ENCODE measurements at places on chromosomes 3 and 15. TPM values are rescaled to one million over a fixed set of nuclear protein-coding genes. Genes with fewer than 3 reads are reported as not detected.

PATL2 gene
- total RNA-seq = 2.5 TPM

DNA sequence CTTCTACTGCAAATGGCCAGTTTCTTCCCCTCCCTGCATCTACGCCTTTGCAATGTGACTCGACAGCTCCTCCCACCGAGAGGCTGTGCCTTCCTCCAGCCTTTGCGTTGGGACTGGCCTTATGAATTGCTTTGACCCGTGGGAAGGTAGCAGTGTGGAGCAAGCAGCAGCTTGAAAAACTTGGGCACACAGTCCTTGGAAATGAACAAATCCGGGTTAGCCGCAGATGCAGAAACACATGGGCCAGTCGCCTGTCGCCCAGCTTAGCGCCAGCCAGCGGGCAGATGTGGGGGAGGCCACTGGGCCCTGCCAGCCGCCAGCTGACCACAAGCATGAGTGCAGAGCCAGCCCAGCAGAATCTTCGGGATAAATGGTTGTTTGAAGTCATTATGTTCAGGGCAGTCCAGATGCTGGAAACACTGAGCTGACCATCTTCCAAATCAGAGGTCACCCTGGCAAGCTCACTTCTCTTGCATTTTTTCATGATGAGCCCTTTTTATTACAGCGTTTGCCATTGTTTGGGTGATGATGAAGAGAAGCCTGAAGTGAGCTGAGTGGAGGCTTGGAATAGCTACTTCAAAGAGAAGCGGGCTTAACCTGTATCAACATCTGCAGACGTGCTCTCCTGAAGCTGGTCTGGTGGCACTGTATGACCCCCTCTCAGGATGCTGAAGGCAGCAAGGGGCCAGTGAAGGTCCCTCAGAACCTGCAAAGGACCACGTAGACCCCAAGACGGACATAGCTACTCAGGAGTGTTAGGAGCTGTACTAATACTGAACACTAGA is 9.8 kb downstream of the SELENOS start:
- peaks cover 38% of the 10 kb centered on the region for H3K4me1 ChIP-seq
- peak overlapping the region; percentile 49 for H3K27ac ChIP-seq
- peaks cover 17% of the 10 kb centered on the region for H3K36me3 ChIP-seq
- H3K27me3 ChIP-seq = no peaks in the 10 kb centered on the region

DNA sequence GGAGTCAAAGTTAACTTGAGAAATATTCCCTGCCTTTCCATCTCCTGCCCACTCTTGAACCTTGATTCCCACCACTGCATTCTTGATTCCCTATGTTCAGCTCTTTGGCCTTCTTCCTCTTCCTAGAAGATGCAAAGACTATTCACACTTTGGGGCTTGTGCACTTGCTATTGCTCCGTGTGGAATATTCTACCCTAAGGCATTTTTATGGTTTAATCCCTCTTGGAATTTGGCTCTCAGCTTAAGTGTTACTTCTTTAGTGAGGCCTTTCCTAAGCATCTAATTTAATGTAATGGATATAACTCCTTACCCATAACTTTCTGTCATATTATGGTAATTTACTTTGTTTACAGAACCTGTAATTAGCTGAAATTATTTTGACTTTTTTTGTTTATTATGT is 318.9 kb upstream of the COL8A1 start:
- H3K27ac ChIP-seq = no peak overlapping the region
- no peak overlapping the region for H3K4me3 ChIP-seq
- H3K4me1 ChIP-seq = no peaks in the 10 kb centered on the region
- H3K36me3 ChIP-seq = no peaks in the 10 kb centered on the region
- DNase-seq = no peak
- H3K27me3 ChIP-seq = no peaks in the 10 kb centered on the region

DNA sequence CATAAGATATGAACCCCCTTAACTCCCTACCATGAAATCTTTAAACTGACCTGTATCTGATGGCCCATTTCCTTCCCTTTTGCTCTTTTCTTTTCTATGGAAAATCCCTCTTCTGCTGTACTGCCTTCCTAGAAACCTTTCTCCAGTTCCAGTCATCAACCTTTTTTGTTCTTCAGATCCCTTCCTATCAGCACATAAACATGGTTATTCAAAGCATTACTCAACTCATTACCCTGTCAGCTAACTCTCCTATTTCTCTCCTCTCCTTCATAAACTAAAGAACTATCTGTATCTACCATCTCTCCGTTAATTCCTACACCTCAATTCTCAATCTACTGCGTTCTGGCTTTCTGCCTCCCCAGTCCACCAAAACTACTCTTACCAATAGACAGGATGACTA is 13.0 kb downstream of the TERC start:
- peaks cover 9% of the 10 kb centered on the region for H3K27me3 ChIP-seq
- no peaks in the 10 kb centered on the region for H3K4me1 ChIP-seq
- no peak overlapping the region for H3K27ac ChIP-seq
- no peaks in the 10 kb centered on the region for H3K36me3 ChIP-seq
- no peak for DNase-seq
- H3K4me3 ChIP-seq = no peak overlapping the region

- no peak for DNase-seq
- peaks cover 15% of the 10 kb centered on the region for H3K4me1 ChIP-seq
- no peak overlapping the region for H3K27ac ChIP-seq
- no peaks in the 10 kb centered on the region for H3K36me3 ChIP-seq
Observed at GRCh38 chr3:143330296-143330868, 210.8 kb downstream of the CHST2 start.

ZNF717 gene
- total RNA-seq = 6.8 TPM

- no peaks in the 10 kb centered on the region for H3K27me3 ChIP-seq
- peaks cover 64% of the 10 kb centered on the region for H3K4me1 ChIP-seq
- H3K36me3 ChIP-seq = peaks cover 7% of the 10 kb centered on the region
Observed at GRCh38 chr3:127820221-127820825, 2.0 kb downstream of the MGLL start.

HDC gene
- total RNA-seq = 0.30 TPM

GRCh38 chr15:64898406-64898805 is 13.3 kb upstream of the ANKDD1A start:
- no peaks in the 10 kb centered on the region for H3K36me3 ChIP-seq
- peaks cover 50% of the 10 kb centered on the region for H3K4me1 ChIP-seq
- H3K27me3 ChIP-seq = no peaks in the 10 kb centered on the region
- H3K4me3 ChIP-seq = no peak overlapping the region

- H3K27ac ChIP-seq = no peak overlapping the region
- no peak overlapping the region for H3K4me3 ChIP-seq
- no peaks in the 10 kb centered on the region for H3K4me1 ChIP-seq
- no peak for DNase-seq
- no peaks in the 10 kb centered on the region for H3K36me3 ChIP-seq
- H3K27me3 ChIP-seq = no peaks in the 10 kb centered on the region
Observed at GRCh38 chr15:69468241-69469121, 15.9 kb downstream of the RPLP1 start.

GRCh38 chr3:126314790-126315658 is 42.2 kb downstream of the KLF15 start:
- no peaks in the 10 kb centered on the region for H3K36me3 ChIP-seq
- no peak overlapping the region for H3K4me3 ChIP-seq
- no peak for DNase-seq
- no peaks in the 10 kb centered on the region for H3K4me1 ChIP-seq

PCLAF gene
- total RNA-seq = not detected

- no peak for DNase-seq
- H3K36me3 ChIP-seq = no peaks in the 10 kb centered on the region
- no peak overlapping the region for H3K27ac ChIP-seq
- no peaks in the 10 kb centered on the region for H3K27me3 ChIP-seq
- H3K4me3 ChIP-seq = no peak overlapping the region
Observed at GRCh38 chr15:33234020-33234461, 39.5 kb upstream of the FMN1 start.

CYP1A2 gene
- total RNA-seq = not detected

DNA sequence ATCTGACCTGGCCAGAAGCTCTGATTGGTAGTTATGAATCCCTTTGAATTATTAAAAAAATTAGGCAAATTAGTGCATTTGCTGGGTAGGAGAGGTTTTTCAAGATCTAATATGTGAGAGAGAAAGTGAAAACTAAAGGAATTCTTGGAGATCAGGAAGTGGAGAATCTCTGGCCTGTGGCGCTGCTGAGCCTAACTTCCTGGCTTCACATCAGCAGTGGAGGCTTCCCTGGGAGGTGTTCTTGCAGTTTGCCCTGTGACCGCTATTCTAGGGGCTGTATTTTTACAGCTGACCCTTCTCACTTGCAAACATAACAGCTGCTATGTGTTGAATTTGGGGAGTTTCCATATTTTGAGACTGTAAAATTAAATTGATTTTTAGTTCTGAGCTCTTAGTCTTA is 166.4 kb downstream of the ATG7 start:
- no peak overlapping the region for H3K4me3 ChIP-seq
- H3K27me3 ChIP-seq = no peaks in the 10 kb centered on the region
- H3K4me1 ChIP-seq = peaks cover 24% of the 10 kb centered on the region
- H3K36me3 ChIP-seq = no peaks in the 10 kb centered on the region
- no peak overlapping the region for H3K27ac ChIP-seq
- peak; percentile 39 for DNase-seq

PIF1 gene
- 0.24 TPM for total RNA-seq

DAZL gene
- not detected for total RNA-seq

- H3K36me3 ChIP-seq = peaks cover 12% of the 10 kb centered on the region
- no peak overlapping the region for H3K27ac ChIP-seq
- H3K27me3 ChIP-seq = no peaks in the 10 kb centered on the region
- peaks cover 79% of the 10 kb centered on the region for H3K4me1 ChIP-seq
- no peak for DNase-seq
Observed at GRCh38 chr15:78050826-78051225, 26.7 kb downstream of the TBC1D2B start.

GRCh38 chr15:36966708-36967107 is 133.6 kb downstream of the MEIS2 start:
- H3K4me1 ChIP-seq = no peaks in the 10 kb centered on the region
- no peak overlapping the region for H3K4me3 ChIP-seq
- no peaks in the 10 kb centered on the region for H3K27me3 ChIP-seq
- no peaks in the 10 kb centered on the region for H3K36me3 ChIP-seq

DNA sequence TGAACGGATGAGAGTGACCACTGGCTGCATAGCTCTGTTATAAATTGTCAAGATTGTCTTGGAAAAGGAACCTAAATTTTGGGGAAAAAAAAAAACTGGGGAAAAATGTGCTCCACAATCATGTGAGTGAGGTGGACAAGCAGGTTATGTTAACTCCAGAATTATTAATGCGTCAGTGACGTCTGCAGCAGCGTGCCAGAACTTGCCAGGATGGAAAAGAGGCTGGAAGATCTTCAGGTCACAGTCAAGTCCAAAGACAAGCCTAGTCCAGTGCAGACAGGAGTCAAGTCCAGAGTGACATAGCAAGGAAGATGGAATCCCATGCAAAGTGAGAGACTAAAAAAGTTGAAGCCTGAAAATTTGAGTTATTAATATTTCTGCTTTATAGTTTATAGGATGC is 140.6 kb downstream of the RYR3 start:
- H3K4me3 ChIP-seq = no peak overlapping the region
- H3K27me3 ChIP-seq = no peaks in the 10 kb centered on the region
- no peak overlapping the region for H3K27ac ChIP-seq
- H3K36me3 ChIP-seq = no peaks in the 10 kb centered on the region
- no peak for DNase-seq

TIMP4 gene
- total RNA-seq = 5.5 TPM

DNA sequence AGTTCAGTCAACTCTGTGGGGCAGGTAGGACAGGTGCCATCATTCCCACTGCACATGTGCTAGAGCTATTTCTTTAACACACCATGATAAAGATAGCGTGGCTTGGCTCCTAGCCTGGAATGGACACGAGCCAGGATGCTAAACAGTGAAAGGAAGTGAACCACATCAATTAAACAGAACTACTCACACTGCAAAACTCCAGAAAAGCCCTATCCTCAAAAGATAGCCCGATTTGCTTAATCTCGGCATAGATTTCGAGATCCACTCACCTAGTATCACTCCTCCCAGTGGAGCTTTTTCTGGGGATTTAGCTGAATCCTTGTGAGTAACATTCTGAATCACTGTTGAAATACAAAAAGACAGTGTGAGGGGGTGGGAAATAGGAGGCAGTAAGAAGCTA is 118.0 kb downstream of the ABI3BP start:
- peak; percentile 44 for DNase-seq
- no peaks in the 10 kb centered on the region for H3K4me1 ChIP-seq
- no peaks in the 10 kb centered on the region for H3K36me3 ChIP-seq
- no peak overlapping the region for H3K4me3 ChIP-seq
- no peak overlapping the region for H3K27ac ChIP-seq

SEC22A gene
- total RNA-seq = 27.0 TPM

GRCh38 chr3:178705925-178706324 is 169.7 kb downstream of the KCNMB2 start:
- no peaks in the 10 kb centered on the region for H3K4me1 ChIP-seq
- H3K27me3 ChIP-seq = no peaks in the 10 kb centered on the region
- no peak overlapping the region for H3K4me3 ChIP-seq
- no peak for DNase-seq
- H3K36me3 ChIP-seq = no peaks in the 10 kb centered on the region

ALCAM gene
- 2.9 TPM for total RNA-seq

CKMT1B gene
- total RNA-seq = not detected

DNA sequence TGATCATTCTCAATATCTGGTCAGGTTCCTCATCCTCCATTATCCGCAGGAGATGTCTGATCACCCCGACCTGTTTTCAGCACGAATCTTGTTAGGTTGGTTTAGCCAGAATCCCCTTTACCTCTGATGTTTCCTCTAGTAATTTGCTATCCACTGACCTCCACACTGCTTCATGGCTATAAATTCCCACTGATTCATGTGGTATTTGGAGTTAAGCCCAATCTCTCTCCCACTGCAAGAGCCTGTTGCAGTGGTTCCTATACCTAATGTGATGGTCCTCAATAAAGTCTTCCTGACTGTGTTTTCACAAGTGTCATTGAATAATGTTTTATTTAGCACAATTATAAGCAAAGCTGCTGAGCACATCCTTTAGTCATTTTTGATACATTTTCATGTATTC is 124.8 kb upstream of the CNTN3 start:
- H3K4me1 ChIP-seq = no peaks in the 10 kb centered on the region
- H3K36me3 ChIP-seq = no peaks in the 10 kb centered on the region
- H3K27me3 ChIP-seq = no peaks in the 10 kb centered on the region
- H3K27ac ChIP-seq = no peak overlapping the region
- no peak overlapping the region for H3K4me3 ChIP-seq
- DNase-seq = no peak

- no peak overlapping the region for H3K4me3 ChIP-seq
- no peak overlapping the region for H3K27ac ChIP-seq
- no peaks in the 10 kb centered on the region for H3K27me3 ChIP-seq
Observed at GRCh38 chr3:95449841-95450240, 1364.6 kb upstream of the EPHA6 start.

OXTR gene
- total RNA-seq = 0.29 TPM

GRCh38 chr15:69903470-69904469 is 193.9 kb downstream of the TLE3 start:
- H3K27ac ChIP-seq = no peak overlapping the region
- H3K4me1 ChIP-seq = no peaks in the 10 kb centered on the region
- DNase-seq = no peak
- no peak overlapping the region for H3K4me3 ChIP-seq
- H3K36me3 ChIP-seq = no peaks in the 10 kb centered on the region

- H3K36me3 ChIP-seq = peaks cover 96% of the 10 kb centered on the region
- H3K4me3 ChIP-seq = no peak overlapping the region
- no peaks in the 10 kb centered on the region for H3K27me3 ChIP-seq
- no peak for DNase-seq
- H3K4me1 ChIP-seq = peaks cover 19% of the 10 kb centered on the region
Observed at GRCh38 chr3:4703054-4703480, 209.9 kb downstream of the ITPR1 start.

GRCh38 chr15:53251523-53251922 is 461.4 kb upstream of the ONECUT1 start:
- no peaks in the 10 kb centered on the region for H3K36me3 ChIP-seq
- H3K4me1 ChIP-seq = no peaks in the 10 kb centered on the region
- no peak overlapping the region for H3K4me3 ChIP-seq
- H3K27ac ChIP-seq = no peak overlapping the region
- H3K27me3 ChIP-seq = no peaks in the 10 kb centered on the region
- no peak for DNase-seq

SPINK8 gene
- not detected for total RNA-seq

MME gene
- total RNA-seq = 5.3 TPM
